ENCODE measurements at places on chromosomes 2 and 18.

DNA sequence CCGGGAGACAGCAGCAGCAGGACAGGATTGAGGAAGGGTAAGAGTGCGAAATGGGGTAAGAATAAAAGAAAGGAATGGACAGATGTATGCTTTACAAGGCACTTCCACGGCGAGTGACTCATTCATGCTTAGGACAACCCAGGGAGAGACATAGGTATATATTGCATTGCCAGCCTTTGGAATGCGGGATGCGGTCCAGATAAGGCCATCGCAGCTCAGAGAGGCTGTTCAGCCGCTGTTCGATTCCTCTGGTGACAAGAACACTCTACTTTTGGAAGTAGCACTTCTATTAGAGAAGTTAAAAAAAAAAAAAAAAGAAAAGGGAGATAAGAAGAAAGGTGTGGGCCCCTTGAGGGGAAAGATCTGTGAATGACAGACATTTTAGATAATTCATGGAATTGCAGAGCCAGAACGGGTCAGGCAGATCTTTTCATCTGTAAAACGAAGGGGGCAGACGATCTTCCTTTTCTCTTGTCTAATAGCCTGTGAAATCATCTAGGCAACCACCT lies 819 bp upstream of the NCOA1 start:
- DNase-seq: no peak

DNA sequence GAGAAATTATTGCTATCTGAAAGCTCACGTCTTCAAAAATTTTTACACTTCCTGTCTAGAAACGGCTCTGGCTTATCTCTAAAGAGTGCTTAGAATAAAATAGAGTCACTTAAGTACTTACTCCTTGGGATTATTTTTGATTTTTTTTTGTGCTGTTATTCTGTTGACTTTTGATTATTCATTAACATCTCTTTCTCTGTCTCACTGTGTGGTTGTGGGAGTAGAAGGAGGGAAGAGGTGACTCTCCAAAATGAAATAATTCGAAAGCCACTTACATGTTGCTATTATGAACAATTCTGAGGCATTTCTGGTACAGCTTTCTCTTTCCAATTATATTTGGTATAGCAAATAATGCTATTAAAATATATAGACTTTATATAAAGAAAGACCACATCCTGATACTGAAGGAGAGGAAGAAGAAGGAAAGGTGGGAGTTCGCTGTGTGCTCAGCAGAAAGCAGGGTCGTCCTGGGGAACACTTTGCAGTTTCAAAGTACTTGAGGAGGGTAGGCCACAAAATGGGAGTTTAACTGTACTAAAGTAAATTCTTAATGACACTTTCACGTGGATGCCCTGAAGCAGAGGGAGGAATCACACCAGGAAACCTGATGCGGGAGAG lies 9.6 kb upstream of the MMADHC start:
- DNase-seq: no peak

GRCh38 chr2:163397451-163397850 lies 338.4 kb downstream of the FIGN start:
- no peak for DNase-seq

DNA sequence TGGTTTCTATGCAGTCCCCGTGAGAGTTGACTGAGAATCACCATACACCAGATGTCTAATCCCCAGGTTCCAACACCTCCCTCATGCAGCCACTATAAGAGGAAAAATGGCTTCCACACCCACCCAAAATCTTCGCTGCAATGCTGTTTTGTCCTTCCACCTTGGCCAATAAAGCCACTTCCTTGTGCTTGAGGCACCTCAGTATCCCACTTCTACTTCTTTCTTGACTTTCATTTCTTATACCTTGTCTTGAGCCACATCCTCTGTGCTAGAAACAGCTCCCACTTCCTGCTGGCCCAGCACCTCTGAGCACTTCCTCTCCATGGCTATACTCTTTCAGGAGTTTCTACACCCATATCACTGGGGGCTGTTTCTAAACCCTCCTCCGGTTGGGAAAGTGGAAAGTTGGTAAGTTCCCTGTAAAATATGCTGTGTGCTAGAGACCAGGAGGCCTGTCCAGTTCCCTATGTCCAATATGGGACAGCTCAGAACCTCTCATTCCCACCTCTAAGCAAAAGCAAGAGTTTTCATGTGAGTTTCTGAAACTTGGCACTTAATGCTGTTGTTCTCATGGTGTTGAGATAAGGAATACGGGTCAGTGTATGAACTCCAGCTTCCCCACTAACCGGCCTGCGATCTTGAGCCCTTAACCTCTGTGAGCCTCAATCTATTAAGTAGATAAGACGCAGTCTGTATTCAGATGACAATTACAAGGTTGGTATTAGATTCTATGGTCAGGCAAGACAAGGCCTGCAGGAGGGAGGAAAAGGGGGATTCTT lies 209.1 kb upstream of the ID2 start:
- no peak for DNase-seq

GRCh38 chr2:83016343-83017110 lies 1442.6 kb downstream of the SUCLG1 start:
- no peak for DNase-seq

Data from activated T-helper 2 cell treated with anti-CD3 and anti-CD28 coated beads, Interferon-gamma antibody, Interleukin-2, Interleukin-4, amounts not matched to agents 10 μg/mL and 5 μg/mL and 100 μg/mL, durations not matched to agents 14 hours and 24 hours and 36 hours (primary cell).